ENCODE measurements at places on chromosomes 4 and X. TPM values are rescaled to one million over a fixed set of nuclear protein-coding genes. Genes with fewer than 3 reads are reported as not detected.

Gene ARMCX6
- 26.7 TPM for total RNA-seq

Gene MAGEA10
- not detected for total RNA-seq

Gene PAGE5
- not detected for total RNA-seq

Gene TLR2
- under 0.01 TPM for total RNA-seq

Gene NUP62CL
- not detected for total RNA-seq

Gene PLS3
- total RNA-seq, result 252 TPM

- DNase-seq, result no peak
Measured at GRCh38 chr4:83315341-83315870, 19.2 kb downstream of the HPSE start.

GRCh38 chrX:31212856-31213748, 141.3 kb upstream of the FTHL17 start:
- no peak for DNase-seq

GRCh38 chr4:107693132-107693531, 26.9 kb downstream of the PAPSS1 start:
- no peak for DNase-seq

- no peak for DNase-seq
Measured at GRCh38 chrX:148806145-148806870, 305.9 kb downstream of the AFF2 start.

DNA sequence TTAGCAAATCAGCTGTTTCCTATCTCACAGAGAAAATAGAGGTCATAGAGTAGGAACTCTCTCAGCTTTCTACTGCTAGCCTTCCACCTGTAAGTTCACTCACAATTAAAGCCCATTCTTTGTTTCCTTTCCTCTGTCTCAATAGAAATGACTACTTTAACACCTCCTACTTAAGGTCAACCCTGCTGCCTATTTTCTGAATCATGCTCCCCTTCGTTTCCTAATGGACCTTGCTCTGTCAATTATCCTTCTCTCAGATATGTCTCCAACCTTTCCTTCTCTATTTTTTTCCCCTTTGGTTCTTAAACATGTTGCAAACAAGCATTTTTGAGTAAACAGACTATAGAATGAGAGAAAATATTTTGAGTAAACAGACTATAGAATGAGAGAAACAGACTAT, 5.1 kb upstream of the PAQR3 start:
- no peak for DNase-seq

- no peak for DNase-seq
Measured at GRCh38 chrX:26848511-26848910, 614.6 kb downstream of the PPP4R3C start.

GRCh38 chr4:87093443-87094123, 126.8 kb downstream of the KLHL8 start:
- DNase-seq, result peak; percentile 72

DNA sequence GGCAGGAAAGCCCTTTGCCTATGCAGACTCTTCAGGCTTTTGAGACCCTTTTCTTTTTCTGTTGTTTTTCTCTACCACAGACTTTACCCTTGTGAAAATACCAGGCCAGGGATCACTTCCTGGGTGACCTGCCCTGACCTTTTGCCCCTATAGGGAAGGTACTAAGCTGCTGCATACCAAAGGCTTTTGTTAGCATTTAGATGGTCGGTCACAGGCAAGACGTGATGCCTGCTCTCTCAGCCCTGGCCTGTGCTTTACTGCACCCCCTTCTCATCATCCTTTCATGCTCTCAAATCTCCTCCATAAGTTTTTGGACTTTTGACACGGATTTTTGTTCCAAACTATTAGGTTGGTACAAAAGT, 98.2 kb downstream of the ARHGAP10 start:
- no peak for DNase-seq

- no peak for DNase-seq
Measured at GRCh38 chr4:109319684-109320083, 17.2 kb upstream of the COL25A1 start.
